ENCODE measurements at places on chromosomes 7 and 10. TPM values are rescaled to one million over a fixed set of nuclear protein-coding genes. Genes with fewer than 3 reads are reported as not detected.

The ITGA8 gene
- total RNA-seq, result under 0.01 TPM

The ANKRD2 gene
- 0.33 TPM for total RNA-seq

The ELMO1 gene
- 4.4 TPM for total RNA-seq

The HOXA7 gene
- not detected for total RNA-seq

The ST8SIA6 gene
- 41.3 TPM for total RNA-seq

The SFRP4 gene
- total RNA-seq, result not detected

The TFR2 gene
- total RNA-seq, result 0.93 TPM

The OGDHL gene
- total RNA-seq, result under 0.01 TPM
